ENCODE measurements at places on chromosomes 1 and 21.
A peak's percentile ranks its signal among the peaks of the same experiment; 100 is the strongest.

DNA sequence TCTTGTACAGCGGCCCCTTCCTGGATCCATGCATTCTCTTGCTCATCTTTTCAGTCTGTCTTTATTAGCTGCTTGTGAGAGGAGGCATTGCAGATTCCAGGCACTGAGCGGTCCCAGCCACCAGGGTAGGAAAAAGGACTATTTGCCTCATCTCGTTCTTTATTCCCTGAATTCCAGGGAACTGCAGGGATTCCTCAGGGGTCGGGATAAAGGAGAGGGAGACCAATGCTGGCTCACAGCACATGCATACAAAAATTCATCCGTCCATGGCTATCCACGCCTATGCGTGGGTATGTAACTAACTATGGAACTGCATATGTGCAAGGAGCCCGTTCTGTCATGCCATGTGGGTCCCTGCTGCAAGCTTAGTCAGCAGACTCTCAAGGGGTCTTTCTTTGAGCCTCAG is 879 bp upstream of the PLPPR5 start:
- no peak for DNase-seq

DNA sequence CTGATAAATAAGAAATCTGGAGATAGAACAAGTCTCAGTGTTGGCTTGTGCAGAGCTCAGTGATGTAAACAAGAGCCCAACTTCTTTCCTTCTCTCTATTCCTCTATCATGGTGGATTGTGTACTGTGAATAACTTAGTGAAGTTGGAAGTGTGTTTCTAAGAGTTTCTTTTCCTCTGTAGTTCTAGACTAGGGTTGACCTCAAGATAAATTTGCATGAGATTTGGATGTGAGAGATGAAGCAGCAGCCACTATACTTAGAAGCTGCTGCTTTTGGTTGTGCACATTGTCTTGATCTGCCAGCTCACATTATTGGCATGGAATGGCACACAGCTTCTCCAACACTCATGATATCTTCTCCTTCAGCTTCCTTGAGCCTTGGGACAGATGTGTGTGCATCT is 198.9 kb upstream of the ZP4 start:
- no peak for DNase-seq

DNA sequence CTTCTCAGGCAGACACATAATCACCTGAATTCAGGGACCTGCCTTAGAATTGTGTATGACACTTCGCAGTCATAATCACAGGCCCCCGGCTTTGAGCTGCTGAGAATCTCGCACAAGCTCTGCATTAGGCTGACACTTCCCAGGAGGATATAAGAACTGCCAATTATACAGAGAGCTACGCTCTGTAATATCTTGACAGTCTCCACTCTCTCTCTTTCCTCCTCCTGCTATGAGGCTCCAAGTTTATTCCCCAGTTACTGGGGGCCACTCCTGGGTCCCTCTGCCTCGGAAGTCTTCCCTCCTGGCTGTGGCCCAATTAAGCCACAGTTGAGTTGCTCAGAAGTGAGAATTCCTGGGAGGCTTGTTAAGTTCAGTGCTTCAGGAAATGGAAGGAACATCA is 42.7 kb downstream of the EBNA1BP2 start:
- no peak for DNase-seq

GRCh38 chr1:75908717-75909152 is 23.5 kb downstream of the ASB17 start:
- DNase-seq: peak; percentile 71

DNA sequence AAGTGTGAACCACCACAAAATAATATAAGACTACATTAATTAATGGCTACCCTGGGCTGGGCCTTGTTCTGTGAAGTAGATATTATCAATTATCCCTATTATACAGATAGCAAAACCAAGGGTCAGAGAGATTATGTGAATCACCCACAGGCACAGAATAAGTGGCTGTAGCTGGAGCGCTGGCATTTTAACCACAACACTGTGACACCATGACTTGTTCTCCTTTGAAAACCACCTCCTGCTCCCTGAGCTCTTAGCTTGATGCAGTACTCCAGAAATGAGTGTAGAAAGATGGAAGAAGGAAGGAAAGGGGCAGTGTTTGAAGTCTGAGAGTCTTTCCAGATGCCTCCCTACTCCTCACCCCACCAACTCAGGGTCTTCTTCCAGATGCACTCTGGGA is 29.5 kb upstream of the JUN start:
- DNase-seq: no peak

- DNase-seq: no peak
These were observed 2.7 kb downstream of the ETNK2 start for GRCh38 chr1:204149107-204149506.

DNA sequence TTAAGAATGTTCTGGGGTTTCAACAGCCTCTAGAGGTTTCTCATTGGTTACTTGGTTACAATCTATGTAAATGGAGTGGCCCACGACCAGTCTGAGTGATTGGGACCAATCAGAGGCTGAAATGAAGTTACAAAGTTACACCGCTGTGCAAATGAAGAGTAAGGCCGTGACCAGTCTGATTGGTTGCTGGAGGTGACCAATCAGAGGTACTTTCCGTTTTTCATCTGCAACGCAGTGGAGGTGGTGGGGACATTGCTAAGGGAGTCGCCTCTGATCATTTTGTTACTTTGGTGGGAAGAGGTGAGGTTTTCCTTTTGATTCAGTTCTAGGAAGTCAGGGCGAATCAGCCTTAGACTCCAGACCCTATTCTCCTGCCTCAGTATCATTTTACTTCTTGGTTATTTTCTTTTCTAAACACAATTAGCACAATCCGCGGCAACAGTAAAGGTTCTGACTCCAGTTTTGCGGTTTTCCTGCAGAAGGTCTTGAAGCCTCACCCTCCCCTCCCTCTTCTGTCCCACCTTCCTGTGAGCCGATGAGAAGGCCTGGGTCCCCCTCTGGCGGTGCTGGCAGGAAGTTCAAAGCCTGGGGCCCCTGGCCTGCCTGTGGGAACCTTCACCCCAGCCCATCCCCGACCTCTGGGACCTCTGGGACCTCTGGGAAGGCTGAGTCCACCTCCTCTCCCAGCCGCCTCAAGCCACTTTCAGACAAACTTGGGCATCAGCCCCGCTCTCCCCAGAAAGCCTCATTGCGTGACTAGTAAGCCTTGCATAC is 38.7 kb upstream of the TTC34 start:
- no peak for DNase-seq

GRCh38 chr1:232344791-232345399 is 285.0 kb downstream of the SIPA1L2 start:
- no peak for DNase-seq

DNA sequence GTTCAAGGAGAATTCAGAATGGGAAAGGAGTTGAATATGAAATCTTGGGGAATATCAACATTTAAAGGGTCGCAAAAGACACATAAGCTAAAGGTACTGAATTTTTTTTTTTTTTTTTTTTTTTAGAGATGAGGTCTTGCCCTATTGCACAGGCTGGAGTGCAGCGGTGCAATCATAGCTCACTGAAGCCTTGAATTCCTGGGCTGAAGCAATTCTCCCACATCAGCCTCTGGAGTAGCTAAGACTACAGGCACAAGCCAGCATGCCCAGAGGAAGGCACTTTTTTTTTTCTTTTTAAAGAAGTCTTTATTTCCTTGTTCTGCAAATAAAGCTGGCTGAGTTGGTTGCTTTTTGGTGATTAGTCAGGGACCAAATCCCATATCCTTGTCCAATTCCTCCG is 44.1 kb upstream of the RAB3GAP2 start:
- no peak for DNase-seq

DNA sequence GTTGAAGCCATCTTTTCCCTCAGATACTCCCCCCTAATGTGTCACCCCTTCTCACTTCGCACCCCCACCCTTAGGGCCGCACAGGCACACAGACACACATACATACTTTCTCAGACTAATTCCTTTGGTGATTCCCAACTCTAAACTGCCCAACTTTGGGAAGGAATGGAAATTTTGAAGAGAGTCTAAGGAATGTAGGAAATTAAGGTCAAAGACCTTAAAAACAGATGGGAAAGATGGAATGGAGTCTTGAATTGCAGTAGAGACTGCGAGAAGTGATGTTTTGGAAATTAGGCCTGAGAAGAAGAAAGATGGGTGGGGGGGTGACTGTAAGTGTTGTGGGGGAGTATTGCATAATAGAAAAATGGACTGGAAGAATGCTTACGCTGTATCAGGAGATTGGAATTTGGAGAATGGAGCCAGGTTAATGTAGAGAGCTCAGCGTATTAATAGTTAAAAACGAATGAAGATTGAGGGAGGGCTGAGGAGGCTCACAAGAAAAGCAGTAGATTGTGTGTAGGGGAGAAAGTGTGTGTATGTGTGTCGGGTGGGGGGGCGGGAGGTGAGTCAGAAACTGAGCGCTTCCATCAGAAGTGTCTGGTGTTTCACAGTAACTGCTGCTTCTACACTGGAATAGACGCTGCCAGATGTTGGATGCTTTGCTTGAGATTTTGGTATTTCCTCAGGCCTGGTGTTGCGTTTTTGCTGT is 1.7 kb downstream of the PIP5K1A start:
- peak; percentile 92 for DNase-seq

Measured in fibroblast of pulmonary artery (primary cell).